NCI-H1105 (cell line): ENCODE measurements at places on chromosomes 3 and 15.

DNA sequence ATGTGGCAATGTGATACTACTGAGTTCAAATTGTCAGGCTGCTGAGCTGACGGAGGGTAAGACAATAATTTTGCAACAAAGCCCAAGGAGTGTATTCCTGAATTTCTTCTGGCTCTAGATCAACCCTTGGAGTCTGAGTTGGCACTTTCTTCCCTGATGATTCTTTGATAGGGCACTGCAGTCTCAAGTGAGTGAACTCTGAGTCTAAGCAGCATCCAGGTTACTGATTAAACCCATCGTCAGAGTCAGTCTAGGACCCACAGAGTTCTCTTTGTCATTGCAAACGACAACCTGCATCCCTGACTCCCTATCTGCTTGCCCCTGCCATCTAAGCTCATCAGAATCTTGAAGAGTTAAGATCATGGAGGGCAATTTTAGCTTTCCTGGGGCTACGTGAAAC, 58.6 kb downstream of the MME start:
- DNase-seq, result no peak

DNA sequence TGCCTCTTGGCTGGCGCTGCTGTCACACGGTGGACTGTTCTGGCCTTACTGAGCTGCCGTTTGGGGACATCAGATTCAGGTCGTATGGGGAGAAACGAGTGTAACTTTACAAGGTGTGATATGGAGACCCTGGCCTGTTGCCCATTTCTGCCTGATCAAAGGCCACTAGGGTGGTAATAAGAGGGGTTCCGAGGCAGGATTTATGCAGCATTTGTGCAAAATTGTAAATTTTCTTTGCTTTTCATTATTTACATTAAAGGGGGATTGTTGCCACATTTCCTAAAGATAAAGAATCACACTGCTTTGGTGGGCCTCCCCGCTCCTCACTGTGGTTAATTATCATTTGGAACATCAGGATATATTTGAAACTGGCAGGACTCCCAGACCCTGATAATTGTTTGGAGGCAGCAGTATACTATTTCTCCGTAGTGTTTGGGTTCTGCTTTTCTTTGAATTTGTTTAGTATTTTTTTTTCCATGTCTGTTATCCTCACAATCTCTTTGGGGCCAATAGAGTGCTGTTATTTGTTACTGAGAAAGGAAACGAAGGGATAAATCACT, 891 bp downstream of the NXPE3 start:
- DNase-seq, result peak; percentile 50

- no peak for DNase-seq
Observed at GRCh38 chr15:88083811-88084760, 172.5 kb downstream of the NTRK3 start.

DNA sequence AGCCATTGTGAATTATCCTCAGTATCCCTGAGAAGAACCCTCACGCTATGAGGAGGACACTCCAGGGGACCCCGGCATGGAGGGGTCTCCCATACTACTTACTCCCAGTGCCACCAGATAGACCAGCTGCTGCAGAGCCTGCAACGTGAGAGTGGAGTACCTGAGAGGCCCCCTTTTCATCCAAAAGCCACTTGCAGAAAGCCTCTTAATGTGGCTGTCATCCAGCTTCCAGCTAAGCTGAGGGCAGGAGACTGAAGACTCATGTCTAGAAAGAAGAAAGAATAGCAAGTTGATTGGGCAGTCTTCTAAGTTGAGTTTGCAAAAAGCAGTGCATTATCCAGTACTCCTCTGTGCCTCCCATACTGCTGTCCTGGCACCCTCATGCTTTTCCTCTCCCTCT, 27.3 kb upstream of the MNS1 start:
- no peak for DNase-seq

GRCh38 chr3:163175970-163176369, 1679.4 kb downstream of the OTOL1 start:
- no peak for DNase-seq

- no peak for DNase-seq
Observed at GRCh38 chr3:70876154-70876553, 563.7 kb upstream of the MDFIC2 start.

DNA sequence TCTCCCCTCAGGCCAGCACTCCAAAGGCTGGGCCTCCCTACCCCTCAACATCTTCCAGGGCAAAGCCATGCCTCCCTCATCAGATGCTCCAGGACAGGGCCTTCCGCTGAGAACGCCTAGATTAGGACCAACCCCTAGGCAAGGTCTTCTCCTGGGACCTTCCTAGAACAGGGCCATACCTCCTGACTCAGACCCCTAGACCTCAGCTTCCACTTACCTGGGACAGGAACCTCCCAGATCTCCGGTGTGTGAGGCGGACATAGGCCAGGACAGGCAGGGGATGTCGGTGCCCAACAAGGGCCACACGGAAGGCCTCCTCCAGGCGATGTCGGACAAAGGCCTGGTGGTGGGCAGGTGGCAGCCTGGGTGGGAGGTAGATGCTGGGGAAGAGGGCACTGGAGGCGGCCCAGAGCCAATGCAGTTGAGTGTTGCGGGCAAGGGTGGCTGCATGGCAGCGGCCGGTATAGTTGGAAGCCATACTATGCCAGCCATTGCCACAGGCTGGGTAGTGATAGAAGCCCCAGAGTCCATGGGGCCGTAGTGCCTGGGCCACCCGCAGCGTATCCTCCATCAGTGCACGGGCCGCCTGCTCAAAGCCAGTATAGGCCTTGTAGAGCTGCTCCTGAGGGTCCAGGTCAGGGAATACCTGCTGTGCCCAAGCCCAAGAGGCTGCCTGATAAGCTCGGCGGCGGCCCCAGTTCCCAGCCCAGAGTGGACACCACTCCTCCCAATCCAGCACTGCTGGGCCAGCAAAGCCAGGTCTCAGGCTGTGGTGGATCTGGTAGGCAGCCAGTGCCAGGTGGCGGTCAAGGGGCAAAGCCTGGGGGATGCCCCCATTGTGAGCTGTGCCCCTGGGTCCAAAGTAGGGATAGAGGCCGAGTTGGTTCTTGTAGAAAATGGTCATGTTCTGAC, 2.5 kb upstream of the IFRD2 start:
- DNase-seq, result no peak

DNA sequence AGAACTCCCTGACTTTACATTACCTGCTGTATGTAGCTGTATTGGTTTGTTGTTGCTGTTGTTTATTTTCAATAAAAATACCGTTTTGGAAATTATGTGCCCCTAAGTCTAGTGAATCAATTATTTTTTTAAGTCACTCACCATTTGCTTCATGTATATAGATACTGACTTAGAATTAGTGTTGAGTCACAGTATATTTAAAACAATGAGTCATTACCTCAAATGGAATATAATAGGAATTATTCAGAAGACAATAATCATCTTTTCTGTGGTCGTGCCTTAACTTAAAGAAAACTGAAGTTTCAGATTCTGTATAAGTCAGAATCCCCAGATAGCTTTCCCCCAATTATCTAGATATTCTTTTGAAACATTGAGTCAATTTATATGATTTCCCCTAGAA, 21.0 kb upstream of the ALDH1A2 start:
- DNase-seq, result no peak

DNA sequence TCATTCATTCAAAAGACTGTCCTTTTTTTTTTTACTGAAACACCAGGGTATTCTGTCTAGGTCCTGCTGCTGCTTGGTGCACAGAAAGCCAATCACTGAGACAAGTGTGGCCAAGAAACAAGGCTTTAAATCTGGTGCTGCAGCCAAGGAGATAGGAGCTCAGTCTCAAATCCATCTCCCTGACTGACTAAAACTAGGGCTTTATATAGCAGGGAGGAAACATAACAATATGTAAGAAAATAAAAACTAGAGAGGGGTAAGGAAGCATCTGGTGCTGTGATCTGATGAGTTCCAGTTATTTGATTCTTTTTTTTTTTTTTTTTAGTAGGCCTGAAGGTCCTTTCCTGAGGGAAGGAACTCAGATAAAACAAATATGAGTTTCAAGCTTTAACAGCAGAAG, 139.8 kb downstream of the ATG7 start:
- DNase-seq, result no peak

GRCh38 chr3:46214751-46215352, 6.7 kb upstream of the CCR1 start:
- DNase-seq, result peak; percentile 12

- DNase-seq, result no peak
Observed at GRCh38 chr15:71333839-71334238, 218.6 kb downstream of the THSD4 start.
